ENCODE measurements at places on chromosomes 1 and 21.

DNA sequence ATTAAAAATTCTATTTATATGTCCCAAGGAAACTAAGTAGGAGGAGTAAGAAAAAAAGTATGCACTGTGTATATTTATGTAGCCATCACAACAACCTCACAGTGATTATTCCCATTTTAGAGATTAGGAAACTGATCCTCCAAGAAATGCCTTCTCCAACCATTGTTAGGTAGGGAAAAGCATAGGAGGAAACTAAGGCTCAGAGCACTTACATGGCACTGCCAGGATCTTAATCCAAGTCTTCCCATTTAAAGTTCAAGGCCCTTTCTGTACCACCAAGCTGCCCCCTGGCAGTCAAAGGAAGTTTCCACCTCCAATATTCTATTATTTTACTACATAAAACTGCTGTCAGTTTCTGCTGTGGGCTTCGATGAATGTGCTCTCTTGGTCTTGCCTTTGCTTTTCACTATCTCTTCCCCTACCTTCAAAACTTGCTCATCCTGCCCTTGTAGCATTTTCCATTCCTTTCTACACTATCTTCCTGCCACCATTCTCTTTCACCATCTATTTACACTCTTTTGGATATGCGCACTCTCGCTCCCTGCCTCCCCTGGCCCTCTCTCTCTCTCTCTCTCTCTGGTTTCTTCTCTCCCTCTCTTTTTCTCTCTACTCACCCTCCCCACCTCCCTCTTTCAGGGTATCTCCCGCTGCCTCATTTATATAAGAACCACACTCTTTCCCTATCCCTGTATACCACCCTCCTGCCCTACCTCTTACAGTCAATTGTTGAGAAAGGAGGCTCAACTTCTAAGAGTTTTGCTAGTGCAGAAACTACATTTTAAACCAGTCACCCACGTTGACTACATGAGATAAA, 34.0 kb downstream of the PUM1 start:
- no peak for DNase-seq

DNA sequence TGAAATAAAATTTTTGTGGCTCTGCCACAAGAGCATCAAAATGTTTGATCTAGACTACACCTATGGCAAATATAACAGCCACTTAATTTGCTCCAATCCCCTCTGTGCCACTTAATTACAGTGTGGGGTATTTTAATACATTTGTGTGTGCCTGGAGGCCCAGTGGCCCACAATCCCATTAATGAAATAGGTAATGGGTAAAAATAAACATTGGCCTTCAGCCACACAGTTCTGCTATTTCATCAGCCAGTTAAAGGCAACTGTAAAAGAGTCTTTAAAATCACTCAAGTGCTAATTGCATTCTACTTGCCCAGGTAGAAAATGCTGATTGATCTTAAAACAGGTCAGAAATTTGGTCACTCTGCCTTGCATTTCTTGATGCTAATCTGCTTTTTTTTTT, 151.6 kb upstream of the UBE2U start:
- DNase-seq, result no peak

DNA sequence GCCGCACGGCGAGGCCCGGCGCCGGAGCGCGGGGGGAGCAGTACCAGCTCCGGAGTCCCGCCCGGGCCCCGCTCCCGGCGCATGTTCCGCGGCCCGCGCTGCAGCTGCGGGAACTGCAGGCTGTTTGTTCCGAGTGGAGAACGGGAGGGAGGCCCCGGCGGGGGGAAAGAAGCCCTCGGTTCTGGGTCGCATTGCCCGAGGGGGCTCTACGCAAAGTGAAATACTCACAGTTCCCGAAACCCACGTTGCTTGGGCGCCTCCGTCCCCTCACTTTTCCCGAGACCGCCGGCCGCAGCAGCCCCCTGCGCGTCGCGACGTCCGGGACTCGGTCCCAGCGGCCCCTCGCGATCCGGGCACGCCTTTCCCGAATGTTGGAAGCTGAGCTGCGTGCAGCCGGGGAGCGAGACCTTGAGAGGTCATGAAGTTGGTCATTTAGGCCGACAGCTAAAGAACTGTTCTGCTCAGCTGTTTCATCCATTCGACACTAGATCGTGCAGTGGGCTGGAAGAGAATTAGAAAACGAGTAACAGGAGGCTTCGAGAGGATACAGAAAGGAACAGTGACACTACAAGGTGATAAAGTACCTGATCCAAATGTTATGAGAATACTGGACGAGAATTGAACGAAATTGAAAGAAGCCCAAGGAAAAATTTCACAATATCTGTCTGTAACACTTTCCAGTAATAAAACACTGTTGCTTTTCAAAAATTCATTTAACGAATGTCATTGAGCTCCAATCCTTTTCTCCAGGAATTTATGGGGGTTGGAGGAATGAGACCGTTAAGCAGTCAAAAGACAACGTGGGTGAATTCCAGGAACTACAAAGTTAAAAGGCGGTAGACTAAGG, 657 bp upstream of the LIN9 start:
- DNase-seq, result no peak

DNA sequence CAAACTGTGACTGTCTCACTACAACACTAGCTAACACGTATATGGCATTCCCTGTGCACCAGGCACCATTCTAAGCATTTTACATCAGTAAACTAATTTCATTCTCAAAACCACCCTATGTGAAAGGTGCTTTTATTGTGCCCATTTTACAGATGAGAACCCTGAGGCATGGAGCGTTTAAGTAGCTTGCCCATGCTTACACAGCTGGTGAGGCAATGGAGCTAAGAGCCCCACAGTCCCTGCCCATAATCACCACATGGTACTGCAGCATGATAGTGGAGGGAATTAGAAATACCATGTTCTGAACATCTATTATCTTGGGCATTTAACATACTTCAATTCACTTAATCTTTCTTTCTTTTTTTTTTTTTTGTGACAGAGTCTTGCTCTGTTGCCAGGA, 31.1 kb upstream of the KLHDC8A start:
- DNase-seq, result no peak

- no peak for DNase-seq
These were observed 25.5 kb upstream of the GTF2B start for GRCh38 chr1:88916883-88917282.

DNA sequence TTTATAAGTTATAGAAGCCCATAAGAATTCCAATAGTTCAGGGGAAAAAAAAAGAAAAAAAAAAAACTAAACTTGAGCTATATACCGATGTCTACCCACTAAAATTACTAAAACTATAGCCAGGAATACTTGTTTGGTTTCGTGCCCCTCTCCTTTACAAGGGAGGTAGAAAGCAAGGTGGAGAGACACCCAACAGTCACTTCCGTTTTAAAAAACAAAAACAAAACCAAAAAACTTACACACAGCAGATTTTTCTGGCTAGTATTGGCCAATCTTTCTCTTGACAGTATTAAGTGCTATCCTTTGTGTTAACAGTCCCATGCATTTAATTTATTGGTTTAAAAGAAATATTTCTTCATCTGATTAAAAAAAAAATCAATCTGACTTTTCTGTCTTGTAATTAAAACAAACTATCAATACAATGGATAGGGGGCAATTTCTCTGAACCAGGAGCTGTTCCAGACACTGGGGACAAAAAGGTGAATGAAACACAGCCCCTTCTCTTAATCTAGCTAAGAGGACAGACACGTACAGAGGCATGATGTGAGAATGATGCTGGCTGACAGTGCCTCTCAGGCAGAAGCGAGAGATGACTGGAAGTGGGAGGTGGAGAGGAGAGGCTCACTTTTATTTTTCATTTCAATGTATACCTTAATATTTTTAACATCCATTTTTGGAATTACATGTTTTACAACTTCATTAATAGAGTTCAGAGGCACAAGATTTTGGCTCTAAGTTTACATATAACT, 214.8 kb downstream of the RERE start:
- no peak for DNase-seq

DNA sequence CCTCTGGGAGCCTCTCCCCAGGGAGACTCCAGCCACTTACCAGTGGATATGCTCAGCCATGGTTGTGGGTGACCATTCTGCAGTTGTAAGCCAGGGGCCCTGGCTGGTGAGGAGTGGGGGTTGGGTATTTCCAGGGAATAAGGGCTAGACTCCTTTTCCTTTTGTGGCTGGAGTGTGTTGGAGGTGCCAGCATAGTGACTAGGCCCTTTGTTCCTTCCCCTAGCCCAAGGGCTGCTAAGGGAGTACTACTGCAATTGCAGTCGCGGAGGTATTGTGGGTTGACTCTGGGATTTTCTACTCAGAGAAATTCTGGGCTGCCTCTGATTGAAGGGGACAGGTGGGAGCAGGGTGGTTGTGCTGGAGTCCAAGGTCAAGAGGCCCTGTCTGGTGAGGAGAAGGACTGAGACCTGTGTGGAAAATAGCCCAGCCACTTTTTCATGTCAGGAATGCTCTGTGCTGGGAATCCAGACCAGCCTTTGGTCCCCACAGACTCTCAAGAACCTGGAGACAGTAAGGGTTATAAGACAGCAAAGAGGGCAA, 43.1 kb downstream of the MROH9 start:
- no peak for DNase-seq

DNA sequence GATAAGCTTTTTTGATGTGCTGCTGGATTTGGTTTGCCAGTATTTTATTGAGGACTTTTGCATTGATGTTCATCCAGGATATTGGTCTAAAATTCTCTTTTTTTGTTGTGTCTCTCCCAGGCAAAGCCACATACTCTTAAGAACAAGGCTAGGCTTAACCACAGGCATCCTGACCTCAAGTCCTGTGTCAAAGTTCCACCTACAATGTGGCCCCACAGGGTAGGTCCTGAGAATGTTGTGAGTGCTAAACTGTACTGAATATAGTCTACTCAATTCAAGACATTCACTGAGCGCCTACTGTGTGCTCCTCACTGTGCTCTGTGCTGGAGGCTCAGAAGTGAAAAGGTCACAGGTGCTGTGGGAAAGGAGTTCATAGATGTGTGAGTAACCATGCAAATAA, 20.6 kb downstream of the DDAH1 start:
- no peak for DNase-seq

DNA sequence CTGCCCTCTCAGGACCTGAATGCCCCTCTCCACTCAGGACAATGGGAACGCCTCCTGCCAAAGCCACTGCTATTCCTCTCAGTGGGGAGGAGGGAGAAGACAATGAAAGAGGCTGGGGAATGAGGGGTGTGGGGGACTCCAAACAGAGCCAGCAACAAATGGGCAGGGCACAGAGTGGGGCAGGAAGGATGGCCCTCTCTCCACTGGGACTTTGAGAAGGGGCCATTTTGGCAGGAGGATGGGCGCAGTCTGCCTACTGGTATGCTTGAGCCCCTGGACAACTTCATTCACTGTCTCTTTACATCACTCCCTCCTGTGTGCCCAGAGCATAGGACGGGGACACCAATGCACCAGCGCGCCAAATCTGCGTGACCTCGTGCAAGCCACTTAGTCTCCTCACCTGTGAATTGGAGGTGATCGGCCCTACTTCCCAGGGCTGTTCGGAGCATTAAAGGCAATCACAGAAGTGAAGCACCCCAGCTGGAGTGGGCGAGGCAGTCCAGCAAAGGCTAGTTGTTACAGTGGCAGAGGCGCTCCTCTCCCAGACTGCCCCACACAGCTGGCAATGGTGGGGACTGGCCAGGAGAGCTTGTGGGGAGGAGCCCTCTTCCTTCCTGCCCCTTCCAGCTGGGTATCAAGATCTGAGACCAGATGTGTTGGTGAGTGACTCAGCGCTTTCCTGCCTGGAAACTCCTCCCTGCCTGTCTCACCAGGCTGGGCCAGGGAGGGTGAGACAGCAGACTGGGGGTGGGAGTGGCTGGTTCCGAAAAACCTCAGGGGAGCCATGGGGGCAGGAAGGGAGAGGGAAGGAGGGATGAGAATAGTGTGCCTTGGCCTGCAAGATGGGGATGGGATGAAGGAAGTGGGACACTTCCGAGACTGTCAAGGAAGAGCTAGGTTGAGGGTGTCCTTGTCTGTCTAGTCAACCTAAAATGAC, 22.4 kb upstream of the SYNC start:
- DNase-seq, result peak; percentile 97

- DNase-seq, result no peak
These were observed 1242.0 kb downstream of the AMY1C start for GRCh38 chr1:104991702-104992101.

GRCh38 chr1:87202451-87202850, 126.2 kb upstream of the LMO4 start:
- DNase-seq, result no peak

DNA sequence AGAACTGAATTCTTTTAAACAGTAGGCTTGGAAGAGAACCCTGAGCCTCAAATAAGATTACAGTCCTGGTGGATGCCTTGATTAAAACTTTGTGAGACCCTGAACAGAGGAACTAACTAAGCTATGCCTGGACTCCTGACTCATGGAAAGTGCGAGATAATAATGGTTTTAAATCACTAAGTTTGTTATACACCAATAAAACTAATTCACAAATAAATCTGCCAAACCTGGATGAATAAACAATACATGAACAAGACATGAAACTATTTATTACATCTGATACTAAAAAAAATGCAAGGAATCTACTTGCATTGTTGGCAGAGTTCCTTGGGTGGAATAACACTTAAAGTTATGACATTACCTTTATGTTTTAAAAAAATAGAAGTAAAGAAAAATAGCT, 118.4 kb downstream of the PIGK start:
- no peak for DNase-seq

- DNase-seq, result no peak
These were observed 5.8 kb downstream of the ATP5PB start for GRCh38 chr1:111454859-111455641.

DNA sequence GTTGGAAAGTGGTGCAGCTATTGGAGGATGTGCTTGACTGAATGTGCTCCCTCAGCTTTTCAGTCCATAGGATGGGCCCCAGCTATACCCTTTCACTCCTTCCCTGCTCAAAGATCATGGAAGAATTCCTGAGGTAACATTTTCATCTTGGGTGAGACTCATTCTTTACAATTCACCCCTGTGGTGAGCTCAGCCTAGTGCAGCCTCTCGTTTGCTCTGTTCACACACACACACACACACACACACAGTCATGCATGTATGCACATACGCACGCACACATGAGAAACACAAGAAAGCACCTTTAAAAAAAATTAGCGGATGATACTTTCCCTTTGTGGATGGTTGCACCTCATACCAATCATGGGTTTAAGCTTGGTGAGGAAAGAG, 25.8 kb downstream of the CCN1 start:
- no peak for DNase-seq

DNA sequence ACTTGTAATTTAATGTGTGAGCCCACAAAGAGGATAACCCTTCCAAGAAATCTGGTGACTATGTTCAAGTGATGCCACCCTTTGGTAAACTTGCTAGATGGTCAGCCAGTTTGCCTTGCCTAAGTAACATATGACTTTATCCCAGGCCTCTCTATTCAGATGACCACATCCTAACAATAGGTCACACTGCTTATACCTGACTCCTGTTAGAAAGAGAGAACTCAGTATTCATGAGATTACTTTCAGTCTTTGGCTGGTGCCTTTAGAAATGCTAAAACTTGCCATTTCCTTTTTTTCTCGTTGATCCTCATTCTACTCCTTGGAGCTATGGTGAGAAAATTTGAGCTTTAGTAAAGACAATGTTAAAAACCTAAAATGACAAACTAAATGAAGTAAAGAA, 28.5 kb upstream of the SERBP1 start:
- no peak for DNase-seq

GRCh38 chr1:74686928-74687327, 13.3 kb upstream of the ERICH3 start:
- no peak for DNase-seq

- DNase-seq, result no peak
These were observed 78.7 kb downstream of the RGL1 start for GRCh38 chr1:183883623-183884022.

GRCh38 chr1:41879617-41880016, 39.1 kb downstream of the HIVEP3 start:
- no peak for DNase-seq
